LHCN-M2 (cell line): ENCODE measurements at places on chromosomes 5 and 9. TPM values are rescaled to one million over a fixed set of nuclear protein-coding genes. Genes with fewer than 3 reads are reported as not detected.

Gene SPATA31C1
- not detected in 2 replicates for total RNA-seq

Gene PCDHGC3
- 96.0 and 98.3 TPM in 2 replicates for total RNA-seq

GRCh38 chr9:121814594-121814993 lies 163.2 kb downstream of the DAB2IP start:
- DNase-seq = no peak

DNA sequence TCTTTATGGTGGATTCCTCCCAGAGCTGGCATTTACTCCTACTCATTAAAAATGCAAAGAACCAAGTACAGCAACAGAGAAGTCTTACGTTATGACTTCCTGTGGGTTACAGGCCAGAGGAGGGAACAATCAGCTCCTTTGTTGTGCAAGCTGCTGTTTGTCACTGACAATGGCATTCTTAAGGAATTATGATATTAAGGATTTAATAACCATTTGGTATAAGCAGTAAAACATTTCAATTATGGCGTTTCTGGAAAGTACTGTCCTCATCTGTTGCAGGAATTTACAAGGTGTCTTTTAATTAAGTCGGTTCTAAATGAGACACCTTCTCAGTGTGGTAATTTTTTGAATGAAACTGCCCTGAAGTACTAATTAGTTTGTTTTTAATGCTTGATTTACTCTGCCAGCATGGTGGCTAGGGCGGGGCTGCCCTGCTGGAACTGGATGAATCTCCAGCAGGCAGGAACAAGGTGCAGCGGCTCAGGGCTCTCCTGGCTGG lies 49.1 kb upstream of the VDAC1 start:
- peak; percentile 20 for DNase-seq

- no peak for DNase-seq
Observed at GRCh38 chr9:109269081-109269480, 51.8 kb downstream of the EPB41L4B start.
